ENCODE measurements at places on chromosomes 3 and 15.

DNA sequence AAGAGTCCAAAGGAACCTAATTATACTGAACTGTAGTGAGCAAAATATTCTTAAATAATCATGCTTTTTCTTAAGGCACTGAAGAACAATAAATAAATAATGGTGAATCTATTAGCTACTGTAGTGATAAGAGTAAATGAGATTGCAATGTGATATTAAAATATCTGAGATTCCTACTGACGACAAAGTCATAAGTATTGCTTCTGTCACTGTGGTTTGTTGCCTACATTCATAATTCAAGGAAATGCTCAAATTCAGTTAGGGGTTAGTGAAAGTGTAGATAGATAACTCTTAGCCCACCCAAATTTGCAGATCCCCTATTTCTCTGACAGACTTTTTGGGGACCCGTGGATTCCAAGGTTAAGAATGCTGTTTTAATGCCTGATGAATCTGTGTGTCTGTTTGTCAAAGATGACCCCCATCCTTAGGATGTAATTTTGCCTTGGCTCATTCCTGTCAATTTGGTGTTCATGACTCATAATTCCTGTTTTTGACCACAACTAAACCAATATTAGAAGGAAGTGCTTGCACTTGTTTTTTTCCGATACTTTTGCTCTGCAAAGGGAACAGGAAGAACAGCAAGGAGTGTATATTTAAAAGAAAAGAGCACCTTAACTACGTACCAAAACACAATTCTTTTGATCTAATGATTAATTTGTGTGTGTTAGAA is 86.7 kb downstream of the MAGI1 start:
- no peak for DNase-seq

DNA sequence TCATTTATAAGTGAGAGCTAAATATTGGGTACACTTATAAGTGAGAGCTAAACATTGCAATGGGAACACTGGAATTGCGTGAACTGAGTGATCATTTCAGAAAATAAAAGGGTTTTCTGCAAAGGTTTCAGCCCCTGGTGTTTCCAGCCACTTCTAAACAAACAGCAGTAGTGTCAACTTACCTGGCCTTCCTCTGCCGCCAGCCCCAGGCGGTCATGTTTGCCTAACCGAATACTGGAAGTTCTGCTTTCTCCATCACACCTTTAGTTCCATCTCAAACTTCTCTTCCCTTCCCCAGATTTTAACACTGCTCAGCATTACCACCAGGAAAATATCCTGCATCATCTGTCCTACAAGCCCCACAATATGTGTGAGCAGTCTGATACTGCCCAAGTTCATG is 58.6 kb downstream of the MRPL3 start:
- DNase-seq, result no peak

- DNase-seq, result no peak
These were observed 317.3 kb upstream of the ARPP21 start for GRCh38 chr3:35322070-35322469.

DNA sequence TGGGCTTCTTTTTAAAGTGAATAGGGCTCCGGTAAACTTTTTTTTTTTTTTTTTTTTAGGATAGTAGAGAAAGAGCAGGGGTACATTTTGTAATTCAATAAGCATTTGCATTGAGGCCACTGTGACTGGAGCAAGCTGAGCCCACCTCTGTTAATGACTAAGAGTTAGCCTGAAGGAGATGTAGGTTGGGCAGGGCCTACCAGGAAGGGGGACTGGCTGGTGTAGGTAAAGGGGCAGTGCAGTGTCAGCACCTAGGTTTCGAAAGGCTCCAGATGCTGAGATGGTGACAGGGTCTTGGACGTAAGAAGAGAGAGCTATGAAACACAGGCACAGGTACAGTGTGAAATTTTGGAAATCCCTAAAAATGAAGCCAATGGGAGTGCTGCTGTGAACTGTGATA is 30.7 kb downstream of the LPP start:
- no peak for DNase-seq

DNA sequence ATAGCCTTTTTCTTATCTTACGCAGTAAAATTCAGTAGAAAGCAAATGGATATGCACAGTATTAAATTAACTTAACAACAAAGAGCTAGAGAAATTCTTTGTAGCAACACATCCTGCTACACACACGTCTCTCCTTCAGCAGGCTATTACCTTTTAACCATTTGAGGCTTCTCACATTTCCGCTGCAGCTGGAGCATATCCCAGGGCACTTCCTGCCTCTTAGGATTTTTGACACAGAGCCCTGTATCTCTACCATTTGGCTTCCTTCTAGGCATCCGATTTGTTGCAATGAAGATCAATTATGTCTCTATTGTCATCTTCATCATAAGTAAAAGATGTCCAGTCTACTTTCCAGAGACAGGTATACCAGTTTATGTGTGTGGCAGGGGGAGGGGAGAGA is 292.4 kb upstream of the CBLB start:
- no peak for DNase-seq

- no peak for DNase-seq
These were observed 12.7 kb downstream of the DAG1 start for GRCh38 chr3:49482766-49483165.

DNA sequence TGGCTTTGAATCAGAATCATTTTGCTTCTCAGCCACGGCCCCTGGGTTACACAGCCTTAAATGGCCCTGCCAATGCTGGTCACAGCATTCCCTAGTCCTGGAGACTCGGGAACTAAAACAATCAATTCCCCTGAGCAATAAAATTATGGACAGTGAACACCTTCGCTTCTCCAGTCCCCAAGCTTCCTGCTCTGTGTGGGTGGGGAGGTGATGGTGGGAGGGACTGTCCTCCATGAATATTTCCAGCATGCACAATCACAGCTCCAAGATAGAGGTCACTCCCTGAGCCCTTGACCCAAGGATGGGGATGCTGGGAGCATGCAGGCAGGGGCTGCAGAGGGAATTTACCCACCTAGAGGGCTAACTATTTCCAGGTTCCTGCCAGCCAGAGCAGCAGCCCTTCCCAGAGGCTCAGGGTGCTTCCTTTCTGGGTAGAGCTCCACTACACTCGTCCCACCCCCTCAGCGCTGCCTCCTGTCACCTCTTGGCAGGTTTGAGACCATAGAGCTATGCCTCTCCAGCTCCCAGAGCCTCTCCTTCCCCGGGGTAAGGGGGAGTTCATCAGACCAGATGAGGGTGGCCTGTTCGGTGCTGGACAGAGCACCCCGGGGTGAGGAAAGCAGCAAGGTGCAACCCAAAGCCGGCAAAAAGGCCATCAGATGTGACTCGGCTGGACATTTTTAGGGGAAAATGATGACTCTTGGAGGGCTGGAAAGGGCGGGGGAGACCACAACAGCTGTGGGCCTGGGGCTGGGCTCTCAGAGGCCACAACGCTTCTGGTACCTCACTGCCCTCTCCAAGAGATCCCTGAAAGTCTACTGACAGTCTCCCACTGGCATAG is 14.5 kb upstream of the CCDC33 start:
- no peak for DNase-seq

- DNase-seq, result no peak
These were observed 213.8 kb upstream of the C2CD4B start for GRCh38 chr15:62378772-62379498.

DNA sequence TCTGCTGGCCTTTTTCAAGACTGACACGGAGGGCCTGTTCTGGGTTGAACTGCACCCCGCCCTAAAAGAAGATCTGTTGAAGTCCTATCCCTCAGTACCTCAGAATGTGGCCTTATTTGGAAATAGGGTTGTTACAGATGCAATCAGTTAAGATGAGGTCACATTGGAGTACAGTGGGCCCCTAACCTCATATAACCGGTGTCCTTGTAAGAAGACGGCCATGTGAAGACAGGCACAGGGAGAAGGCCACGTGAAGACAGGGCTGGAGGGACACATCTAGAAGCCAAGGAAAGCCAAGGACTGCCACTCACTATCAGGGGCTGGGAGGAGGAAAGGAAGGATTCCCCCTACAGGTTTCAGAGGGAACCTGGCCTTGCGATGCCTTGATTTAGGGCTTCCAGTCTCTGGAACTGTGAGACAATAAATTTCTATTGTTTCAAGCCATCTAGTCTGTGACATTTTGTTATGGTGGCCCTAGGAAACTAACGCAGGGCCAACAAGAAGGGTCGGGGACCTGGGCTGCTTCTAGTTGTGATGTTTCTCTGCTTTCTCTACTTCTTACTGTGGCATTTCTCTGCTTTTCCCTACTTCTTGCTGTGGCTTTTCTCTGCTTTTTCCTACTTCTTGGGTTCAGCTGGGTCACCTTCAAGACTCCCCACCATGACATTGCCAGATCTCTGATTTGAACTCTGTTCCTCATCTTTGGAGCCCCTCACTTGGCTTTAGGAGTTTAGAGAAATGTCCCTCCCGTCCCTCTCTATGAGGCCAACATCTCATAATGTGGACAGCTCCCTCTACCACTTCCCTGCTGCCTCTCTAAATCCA is 4.8 kb upstream of the CCDC174 start:
- no peak for DNase-seq

DNA sequence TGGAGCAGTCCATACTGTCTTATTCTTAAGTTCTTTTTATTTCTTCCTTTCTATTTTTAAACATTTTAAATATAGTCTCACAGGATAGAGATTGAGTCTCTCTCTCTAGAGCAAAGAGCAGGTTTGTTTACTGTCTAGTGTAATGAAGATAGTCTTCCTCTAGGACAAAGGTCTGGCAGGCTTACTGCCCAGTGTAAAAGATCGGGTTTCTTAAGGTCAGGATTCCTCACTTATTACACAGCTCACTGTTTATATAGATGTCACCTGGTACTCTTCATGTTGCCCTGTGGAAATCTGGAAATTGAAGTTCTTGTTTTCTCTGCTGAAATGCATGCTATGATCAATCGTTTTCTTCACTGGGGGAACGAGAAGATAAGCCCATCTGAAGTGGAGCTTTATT is 76.0 kb downstream of the ZBBX start:
- no peak for DNase-seq

DNA sequence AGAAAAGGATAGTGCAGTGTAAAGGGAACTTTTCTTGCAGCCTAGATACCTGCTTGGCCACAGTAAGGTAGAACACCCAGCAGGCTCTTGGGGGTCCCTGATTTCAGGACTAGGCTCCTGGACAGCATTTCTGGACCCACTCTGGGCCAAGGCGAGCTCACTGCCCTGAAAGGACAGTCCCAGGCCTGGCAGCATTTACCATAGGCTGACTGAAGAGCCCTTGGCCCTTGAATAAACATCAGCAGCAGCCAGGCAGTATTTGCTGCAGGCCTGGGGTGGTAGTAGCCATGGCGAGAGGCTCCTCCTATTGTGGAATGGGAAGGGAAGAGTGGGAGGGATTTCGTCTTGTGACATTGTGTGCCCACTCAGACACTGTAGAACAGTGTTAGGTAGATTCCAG is 529.2 kb downstream of the TUSC7 start:
- DNase-seq, result no peak

- no peak for DNase-seq
These were observed 41.4 kb downstream of the FSIP1 start for GRCh38 chr15:39741258-39741657.

DNA sequence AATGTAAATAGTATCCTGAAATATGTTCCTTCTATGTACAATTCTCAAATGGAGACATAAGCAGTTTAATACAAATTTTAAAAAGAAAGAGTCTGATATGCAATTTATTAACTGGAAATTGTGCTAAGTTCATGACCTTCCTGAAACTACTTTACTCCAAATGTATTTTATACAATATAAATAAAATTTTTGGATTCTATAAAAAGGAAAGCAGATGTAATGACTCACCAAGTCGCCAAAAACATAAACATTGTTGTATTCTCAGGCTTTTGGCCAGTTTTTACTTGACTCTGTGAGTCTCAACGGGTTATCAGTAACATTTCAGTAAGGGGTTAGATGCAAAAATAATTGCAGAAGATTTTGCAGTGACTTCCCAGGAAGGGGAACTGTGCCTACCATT is 948.2 kb downstream of the EPHA3 start:
- no peak for DNase-seq

- DNase-seq, result no peak
These were observed 181.5 kb upstream of the LMCD1 start for GRCh38 chr3:8319935-8320634.

GRCh38 chr3:53027254-53027844 is 18.5 kb downstream of the SFMBT1 start:
- no peak for DNase-seq

DNA sequence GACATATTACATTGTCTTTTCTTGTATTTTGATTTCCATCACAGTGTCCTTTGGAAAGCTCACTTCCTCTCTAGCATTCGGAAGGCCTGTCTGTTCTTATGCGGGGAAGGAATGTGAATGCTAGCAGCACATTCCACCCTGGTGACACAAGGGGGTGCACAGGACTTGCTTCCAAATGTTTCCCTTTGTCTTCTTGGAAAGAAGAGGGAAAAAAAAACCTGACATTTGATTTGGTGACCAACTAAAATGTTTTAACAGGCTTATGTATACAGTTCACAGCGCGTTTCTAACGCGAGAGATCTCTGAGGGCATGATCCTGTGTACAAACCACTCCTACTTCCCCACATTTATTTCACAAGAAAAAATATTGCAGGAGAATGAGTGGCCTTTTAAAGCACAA is 107.6 kb upstream of the FXR1 start:
- peak; percentile 50 for DNase-seq

GRCh38 chr3:47930979-47931378 is 85.2 kb downstream of the MAP4 start:
- no peak for DNase-seq

DNA sequence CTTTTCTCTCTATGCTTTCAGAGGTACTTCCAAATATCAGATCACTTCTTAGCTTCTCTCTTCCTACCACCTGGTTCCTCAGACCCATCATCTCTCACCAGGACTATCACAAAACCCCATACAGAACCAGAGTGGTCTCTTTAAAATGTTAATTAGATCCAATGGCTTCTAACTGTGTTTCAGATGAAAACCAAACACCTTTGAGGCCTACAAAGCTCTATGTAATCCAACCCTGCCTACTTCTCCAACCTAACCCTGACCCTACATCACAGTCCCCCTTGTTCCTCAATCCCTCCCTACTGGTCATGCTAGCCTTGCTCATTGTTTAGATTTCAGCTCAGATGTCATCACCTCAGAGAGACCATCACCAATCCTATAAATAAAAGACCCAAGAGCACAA is 34.8 kb downstream of the SUMF1 start:
- DNase-seq, result no peak

GRCh38 chr3:99874237-99875002 is 56.8 kb downstream of the CMSS1 start:
- no peak for DNase-seq

- DNase-seq, result no peak
These were observed 57.5 kb upstream of the ACAN start for GRCh38 chr15:88745696-88746095.
